ENCODE measurements at places on chromosomes 2 and 18. TPM values are rescaled to one million over a fixed set of nuclear protein-coding genes. Genes with fewer than 3 reads are reported as not detected.

MYL12B gene
- total RNA-seq: 279 TPM

GRCh38 chr18:9779630-9780029 is 71.5 kb downstream of the RAB31 start:
- H3K4me3 ChIP-seq: no peak overlapping the region
- H3K36me3 ChIP-seq: no peaks in the 10 kb centered on the region
- H3K27me3 ChIP-seq: no peaks in the 10 kb centered on the region
- no peaks in the 10 kb centered on the region for H3K4me1 ChIP-seq
- H3K27ac ChIP-seq: no peak overlapping the region

DNA sequence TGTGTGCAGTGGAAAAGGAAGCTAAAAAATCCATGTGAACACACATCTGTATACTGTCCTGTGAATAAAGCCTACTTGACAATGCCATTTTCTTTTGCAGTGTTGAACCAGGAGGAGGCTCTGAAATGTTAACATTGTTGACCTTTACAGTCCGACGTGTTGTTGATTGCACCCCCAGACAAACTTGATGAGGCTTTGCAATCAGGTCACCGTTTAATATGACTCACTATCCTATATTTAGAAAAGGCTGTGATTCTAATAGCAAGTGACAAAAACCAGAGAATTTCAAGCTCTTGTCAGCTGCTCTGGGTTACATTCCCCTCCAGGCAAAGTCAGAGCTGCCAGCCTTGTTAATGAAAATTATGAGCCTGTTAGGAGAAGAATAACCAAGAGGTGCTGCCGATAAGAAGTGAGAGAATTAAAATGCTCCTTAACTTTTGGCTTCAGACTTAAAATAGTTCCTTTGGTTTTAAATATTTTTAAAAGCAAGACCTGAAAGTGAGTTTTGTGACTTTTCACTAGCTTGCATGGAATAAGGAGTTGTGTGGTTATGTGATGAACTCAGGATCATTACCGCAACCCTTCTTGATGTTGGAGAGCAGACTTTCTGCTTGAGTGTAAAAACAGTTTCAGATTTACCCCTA is 162.1 kb downstream of the QPCT start:
- peaks cover 25% of the 10 kb centered on the region for H3K4me1 ChIP-seq
- DNase-seq: no peak
- no peaks in the 10 kb centered on the region for H3K27me3 ChIP-seq
- no peaks in the 10 kb centered on the region for H3K36me3 ChIP-seq
- peak overlapping the region; percentile 53 for H3K27ac ChIP-seq
- no peak overlapping the region for H3K4me3 ChIP-seq

DYNAP gene
- not detected for total RNA-seq

DNA sequence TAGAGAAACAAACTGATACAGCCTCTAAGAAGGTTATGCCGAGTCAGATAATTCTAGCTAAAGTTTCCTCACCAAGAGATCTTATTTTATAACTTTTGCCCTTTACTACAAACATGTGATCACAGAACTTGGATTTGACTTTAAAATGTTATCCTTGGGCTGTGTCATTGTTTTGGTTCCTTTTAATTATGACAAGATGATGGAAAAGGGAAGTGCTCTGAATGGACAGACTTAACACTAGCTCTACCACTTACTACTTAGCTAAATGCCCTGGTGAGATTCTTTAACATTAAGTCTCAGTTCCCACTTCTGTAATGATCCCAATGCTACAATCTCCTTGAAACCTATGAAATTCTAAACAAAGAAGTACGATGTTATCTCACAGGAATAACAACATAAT is 69.9 kb downstream of the RTTN start:
- no peak overlapping the region for H3K4me3 ChIP-seq
- no peak overlapping the region for H3K27ac ChIP-seq
- peaks cover 27% of the 10 kb centered on the region for H3K36me3 ChIP-seq
- DNase-seq: no peak

- H3K27ac ChIP-seq: no peak overlapping the region
- H3K4me3 ChIP-seq: no peak overlapping the region
- H3K4me1 ChIP-seq: peaks cover 6% of the 10 kb centered on the region
- H3K36me3 ChIP-seq: no peaks in the 10 kb centered on the region
- H3K27me3 ChIP-seq: no peaks in the 10 kb centered on the region
Observed at GRCh38 chr2:227813229-227813561, 447 bp upstream of the CCL20 start.
